Mammary epithelial cell (primary cell): ENCODE measurements at places on chromosomes 6 and 20. TPM values are rescaled to one million over a fixed set of nuclear protein-coding genes. Genes with fewer than 3 reads are reported as not detected.

DNA sequence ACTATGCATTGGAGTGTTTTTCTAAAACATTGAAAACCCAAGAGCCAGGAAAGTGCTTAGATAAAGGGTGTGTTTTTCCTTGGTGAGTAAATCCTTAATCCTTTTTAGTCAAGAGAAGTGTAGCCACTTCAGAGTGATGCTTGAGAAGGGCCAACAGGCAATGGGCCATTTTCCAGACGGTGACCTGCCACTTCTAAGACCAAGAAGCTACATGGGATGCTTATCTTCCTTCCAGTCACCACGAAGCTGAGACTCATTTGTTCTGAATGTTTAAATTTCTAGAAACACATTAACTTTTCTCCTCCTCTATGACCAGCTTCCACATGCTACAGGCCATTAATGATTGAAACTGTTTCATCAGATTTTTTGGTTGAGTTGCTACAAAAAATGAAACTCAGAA is 34.4 kb upstream of the NHSL1 start:
- no peak for DNase-seq

DNA sequence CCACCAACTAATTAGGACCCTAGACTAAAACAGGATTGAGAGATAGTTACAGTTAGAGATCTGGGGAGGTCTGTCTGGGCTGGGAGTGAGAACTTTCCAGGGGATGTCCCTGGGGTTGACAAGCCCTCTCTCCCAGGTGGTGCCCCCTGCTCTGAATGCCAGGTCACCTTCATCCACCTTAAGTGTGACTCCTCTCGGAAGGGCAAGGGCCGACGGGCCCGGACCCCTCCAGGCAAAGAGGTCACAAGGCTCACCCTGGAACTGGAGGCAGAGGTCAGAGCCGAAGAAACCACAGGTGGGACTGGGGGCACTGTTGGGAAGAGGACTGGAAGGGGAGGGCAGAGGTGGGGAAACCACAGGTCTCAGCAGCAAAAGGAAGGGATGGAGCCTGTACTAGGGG is 17.0 kb upstream of the ZNF76 start:
- DNase-seq: no peak

DNA sequence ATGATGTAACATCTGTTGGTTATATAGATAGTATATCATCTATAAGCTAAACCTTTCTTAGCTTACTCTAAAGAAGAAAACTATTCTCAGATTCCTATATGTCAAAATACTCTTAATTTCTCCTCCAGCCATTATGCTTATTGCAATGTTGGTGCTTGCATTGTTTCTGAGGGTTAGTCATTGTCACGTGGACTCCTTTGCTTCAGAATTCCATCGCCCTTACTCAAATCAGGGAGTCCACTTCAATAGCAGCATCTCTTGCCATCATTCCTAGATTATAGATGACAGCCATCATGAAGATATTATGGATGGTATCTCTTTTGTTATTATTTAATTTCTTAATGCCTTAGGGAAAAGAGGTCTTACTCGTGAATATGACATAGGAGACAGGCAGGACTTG is 776.1 kb downstream of the TENT5A start:
- peak; percentile 2 for DNase-seq

DNA sequence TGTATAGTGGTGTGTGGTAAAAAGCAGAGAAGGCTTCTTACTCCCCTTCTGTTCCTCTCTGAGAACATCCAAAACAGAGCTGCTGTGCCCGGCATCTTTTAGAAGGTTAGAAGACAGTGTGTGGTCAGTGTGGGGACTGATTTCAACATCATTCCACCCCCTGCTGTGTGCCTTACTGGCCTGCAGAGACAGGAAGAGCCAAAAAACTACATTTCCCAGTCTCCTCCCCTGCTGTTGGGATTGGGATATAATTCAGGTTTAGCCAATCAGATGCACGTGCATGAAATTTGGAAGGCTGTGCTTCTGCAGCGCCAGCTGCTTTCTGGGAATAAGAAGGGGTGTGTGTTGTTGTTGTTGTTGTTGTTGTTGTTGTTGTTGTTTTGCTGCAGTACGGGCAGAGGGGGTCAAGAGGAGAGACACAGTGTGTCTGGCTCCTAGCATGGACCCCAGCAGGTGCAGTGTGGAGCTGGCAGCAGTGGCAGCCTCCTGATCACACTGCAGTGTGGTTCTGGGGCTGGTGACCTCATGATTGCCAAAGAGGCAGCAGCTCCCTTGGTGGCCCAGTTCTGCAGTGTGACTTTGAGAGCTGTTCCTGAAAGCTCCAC is 74.7 kb downstream of the MRPL14 start:
- DNase-seq: peak; percentile 30

GRCh38 chr6:105994118-105994590 is 92.0 kb upstream of the PRDM1 start:
- no peak for DNase-seq

GRCh38 chr20:9838378-9839295 is at the start of gene PAK5:
PAK5 (minus strand) TSS chr20:9839076; CDS start chr20:9644328, 194,748 bp downstream.
- peak; percentile 49 for DNase-seq

GRCh38 chr6:144297511-144298100 is 12.5 kb downstream of the UTRN start:
- no peak for DNase-seq

Gene ADAM33
- polyA plus RNA-seq: not detected

Gene RSPO3
- polyA plus RNA-seq: not detected

Gene C4A
- 2.0 TPM for polyA plus RNA-seq
